GM06990 (cell line): ENCODE measurements at places on chromosomes 6 and 20.

- DNase-seq = no peak
Observed at GRCh38 chr20:42706759-42707158, 482.9 kb downstream of the PTPRT start.

DNA sequence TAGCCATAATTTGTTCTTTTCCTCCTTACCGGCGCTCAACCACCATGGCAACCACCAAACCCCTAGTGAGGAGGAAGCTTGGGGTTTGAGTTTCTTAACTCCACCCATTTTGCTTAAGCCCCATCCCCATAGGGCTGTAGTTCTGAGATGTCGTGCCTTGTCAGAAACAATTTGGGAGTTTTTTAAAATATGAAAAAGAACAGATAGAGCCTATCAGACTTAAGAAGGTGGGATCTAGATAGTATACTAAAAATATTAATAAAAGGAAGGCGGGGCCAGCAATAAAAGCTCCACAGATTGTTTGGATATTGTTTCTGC is 5.6 kb downstream of the BRD2 start:
- no peak for DNase-seq

DNA sequence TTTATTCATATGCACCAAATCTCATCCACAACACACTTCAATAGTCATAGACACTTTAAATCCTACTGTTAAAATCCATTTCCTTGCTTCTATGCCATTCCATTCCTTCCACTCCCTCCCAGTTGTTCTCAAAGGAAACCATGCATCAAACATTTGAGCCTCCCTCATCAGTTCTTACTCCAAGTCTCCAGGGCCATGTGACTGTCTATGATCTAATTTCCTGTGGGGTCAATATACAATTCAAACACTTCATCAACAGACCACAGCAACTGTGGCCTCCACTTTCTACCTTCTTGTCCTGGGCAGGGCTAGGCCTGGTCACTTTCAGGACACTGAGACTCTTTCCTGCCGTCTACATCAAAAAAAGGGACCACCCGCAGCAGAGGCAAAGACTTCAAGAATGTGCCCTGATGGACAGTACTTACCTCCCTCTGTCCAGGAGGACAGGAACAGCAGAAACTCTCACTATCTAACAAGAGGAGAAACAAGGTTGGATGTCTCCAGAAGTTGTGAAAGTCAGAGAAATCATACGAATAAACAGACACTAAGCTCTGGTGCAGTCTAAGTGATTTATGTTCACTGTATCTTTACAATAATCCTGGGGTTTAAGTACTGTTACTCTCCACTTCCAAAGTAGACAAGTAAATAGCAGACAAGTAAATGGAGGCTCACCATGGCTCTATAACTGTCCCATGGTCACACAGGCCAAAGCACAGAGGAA is 160.2 kb downstream of the QRSL1 start:
- DNase-seq = no peak

DNA sequence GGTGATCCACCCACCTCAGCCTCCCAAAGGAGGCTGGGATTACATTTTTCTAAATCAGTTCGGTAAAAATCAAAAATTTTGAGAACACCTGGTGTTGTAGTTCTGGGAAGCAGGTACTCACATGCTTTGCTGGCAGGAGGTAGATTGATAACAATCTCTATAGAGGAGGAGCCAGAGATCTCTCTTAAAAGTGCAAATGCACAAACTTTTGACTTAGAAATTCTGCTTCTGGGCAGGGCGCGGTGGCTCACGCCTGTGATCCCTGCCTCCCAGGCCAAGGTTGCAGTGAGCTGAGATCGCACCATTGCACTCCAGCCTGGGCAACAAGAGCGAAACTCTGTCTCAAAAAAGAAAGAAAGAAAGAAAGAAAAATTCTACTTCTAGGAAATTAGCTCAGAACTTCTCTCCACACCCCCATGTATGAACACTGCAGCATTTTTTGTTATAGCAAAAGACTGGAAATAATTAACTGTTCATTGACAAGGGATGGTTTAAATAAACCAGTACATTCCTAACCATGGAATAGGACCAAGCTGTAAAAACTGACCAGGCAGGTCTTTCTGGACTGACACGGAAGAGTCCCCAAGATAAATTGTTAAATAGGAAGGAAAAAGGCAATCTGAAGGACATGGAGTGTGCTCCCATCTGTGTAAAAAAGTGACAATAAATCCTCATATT is 14.4 kb upstream of the TRIB3 start:
- DNase-seq = no peak

DNA sequence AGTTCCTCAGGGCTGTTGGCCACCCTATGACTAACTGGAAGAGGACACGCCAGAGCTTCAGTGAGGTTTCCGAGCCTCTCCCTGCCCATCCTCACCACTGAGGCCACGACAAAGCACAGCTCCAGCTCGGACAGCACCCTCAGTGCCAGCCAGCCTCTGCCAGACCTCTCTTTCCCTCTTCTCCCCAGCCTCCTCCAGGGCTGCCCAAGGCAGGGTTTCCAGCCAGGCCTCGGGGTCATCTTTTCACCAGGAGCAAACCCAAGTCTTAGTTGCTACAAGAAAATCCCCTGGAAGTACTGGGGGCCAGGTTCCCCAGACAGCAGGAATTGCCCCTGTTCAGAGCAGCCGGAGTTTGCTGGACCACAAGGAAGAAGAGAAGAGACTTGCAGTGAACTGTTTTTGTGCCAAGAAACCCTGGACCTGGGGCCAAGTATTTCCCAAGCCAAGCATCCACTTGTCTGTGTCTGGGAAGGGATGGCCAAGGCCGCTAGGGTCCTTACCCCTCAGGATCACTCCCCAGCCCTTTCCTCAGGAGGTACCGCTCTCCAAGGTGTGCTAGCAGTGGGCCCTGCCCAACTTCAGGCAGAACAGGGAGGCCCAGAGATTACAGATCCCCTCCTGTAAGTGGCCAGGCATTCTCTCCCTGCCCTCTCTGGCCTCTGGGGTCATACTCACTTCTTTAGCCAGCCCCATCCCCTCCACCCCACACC is 41.6 kb downstream of the PLAGL2 start:
- no peak for DNase-seq

GRCh38 chr6:153852481-153852880 is 186.6 kb upstream of the OPRM1 start:
- DNase-seq = no peak

- DNase-seq = no peak
Observed at GRCh38 chr6:22727710-22728109, 158.3 kb downstream of the HDGFL1 start.
